Activated T-helper 9 cell treated with anti-CD3 and anti-CD28 coated beads, Interleukin-2, amount 50 U/mL, for 16 hours (primary cell): ENCODE measurements at places on chromosomes 16 and 17.

DNA sequence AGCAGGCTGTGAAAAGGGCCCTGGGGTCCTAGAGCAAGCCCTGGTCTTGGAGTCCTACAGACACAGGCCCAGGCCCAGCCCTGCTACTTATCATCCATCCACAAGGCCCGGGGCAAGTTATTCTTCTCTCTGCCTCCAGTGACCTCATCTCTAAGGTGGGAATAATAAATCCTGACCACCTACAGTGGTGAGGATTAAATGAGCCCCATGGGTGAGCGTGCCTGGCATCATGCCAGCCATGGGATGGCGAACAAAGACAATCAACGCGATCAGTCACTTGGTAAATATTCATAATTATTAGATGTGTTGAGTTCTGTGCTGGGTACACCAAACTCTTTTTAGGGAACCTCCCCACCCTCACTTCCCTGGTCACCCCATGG, 5.5 kb downstream of the KRT15 start:
- no peak for DNase-seq

DNA sequence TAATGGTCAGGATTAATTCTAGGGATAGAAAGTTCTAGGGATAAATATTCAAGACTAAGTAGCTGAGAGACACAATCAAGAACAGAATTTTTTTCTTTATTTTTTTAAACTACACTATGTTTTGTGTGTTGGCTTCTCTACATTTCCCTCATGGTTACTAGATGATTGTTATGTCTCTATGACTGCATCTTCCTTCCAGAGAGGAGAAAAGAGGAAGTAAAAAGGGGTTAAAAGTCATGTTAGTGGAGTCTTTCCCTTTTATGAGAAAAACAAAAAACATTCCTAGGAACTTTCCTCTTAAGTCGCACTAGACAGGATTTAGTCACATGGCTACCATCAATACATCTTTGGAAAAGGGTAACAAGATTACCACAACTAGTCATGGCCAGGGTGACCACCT, 375.0 kb downstream of the KCNJ2 start:
- no peak for DNase-seq

GRCh38 chr17:21034340-21035235, 8.2 kb downstream of the USP22 start:
- no peak for DNase-seq

GRCh38 chr16:2244301-2244700, 7.1 kb downstream of the ECI1 start:
- no peak for DNase-seq

DNA sequence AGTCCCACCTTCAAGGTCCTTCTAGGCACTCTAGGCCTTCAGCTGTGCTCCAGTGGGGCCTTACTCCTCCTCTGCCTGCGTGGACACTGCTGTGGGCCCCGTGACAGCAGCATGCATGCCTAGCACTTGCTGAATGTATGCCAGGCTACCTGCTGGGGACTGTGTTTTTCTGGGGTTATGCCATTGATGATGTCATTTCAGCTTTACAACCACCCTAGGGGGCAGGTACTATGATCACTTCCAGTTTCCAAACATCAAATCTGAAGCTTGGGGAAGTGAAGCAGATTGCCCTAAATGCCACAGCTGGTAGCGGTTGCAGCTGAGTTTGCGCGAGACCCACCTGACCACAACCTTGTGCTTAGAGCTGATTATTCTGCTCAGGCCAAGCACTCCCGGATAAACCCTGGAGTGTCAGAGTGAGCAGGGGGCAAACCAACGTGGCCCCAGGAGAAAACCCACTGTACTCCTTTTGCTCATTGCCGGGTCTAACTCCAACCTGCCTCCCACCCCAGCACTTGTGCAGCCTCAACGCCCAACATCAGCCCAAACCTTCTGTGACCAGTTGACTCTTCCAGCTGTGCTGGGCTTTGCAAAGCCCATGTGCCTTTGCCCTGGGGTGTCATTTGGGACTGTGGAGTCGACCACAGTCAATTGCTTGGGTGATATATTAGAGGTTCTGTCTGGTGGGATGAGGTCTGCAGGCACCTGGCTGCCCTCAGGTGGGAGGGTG, 168.4 kb downstream of the ENGASE start:
- DNase-seq: no peak

- no peak for DNase-seq
Observed at GRCh38 chr16:20799599-20799998, 6.7 kb downstream of the ERI2 start.

DNA sequence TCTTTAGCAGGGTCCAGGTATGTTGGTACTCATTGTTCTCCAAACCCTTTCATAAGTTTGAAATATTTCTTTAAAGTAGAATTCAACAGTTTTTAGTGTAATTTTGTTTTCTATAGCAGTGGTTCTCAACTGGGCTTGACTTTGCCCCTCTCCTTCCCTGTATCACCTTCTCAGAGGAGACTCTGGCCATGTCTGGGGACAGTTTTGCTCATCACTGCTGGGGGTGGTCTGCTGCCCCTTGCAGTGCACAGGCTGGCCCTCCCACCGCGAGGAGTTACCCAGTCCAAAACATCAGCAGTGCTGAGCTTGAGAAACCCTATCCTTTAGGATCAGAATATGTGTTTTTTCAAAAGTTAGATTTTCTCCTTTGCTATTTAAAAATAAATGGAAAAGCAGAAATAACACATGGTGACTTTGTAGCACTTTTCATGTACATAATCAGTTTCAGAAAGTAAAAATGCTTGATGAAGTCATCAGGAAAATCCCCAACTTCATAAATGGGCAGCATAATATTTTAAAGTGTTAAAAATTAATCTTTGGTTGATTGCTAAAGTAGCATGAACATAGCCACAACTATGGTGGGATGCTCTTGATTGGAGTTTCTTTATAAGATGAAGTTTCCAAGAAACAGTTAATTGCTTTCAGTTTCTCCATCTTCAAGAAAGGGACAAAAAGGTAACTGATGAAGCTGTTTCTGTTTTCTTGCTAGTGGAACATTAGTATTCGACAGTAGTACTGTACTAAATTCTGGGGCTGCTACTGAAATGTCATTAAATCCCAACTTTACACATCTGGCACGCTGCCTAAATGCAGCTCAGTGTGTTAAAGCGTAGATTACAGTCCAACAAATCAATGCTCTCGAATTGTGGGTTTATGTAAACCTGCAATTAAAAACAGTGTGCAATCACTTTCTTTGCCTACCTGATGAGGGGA, 70.3 kb downstream of the NETO2 start:
- DNase-seq: no peak

GRCh38 chr17:70499067-70499786, 329.9 kb downstream of the KCNJ2 start:
- DNase-seq: no peak

- DNase-seq: no peak
Observed at GRCh38 chr17:77611791-77612502, 346.6 kb upstream of the TNRC6C start.

- no peak for DNase-seq
Observed at GRCh38 chr17:65914784-65915342, 277.1 kb downstream of the CEP112 start.

- DNase-seq: no peak
Observed at GRCh38 chr17:43559161-43559816, 13.1 kb upstream of the ETV4 start.

GRCh38 chr16:81275795-81276194, 37.3 kb downstream of the BCO1 start:
- DNase-seq: no peak

DNA sequence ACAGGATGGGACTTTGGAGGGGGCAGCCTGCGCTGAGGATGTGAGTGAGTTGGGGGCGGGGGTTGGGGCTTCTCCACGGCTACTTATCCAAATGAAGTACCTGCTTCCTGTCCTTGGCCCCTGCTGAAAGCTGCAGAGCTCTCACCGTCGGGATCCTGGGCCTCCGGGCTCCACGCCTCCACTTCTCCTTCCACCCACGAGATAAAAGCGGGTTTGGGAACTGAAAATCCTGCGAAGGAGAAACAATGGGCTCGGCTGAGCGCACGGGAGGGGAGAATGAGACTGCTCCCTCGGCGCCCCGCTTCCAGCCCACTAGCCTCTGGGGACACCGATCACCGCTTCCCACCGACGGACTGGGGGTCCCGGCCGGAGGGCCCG, 486 bp downstream of the ZNF785 start:
- DNase-seq: no peak

DNA sequence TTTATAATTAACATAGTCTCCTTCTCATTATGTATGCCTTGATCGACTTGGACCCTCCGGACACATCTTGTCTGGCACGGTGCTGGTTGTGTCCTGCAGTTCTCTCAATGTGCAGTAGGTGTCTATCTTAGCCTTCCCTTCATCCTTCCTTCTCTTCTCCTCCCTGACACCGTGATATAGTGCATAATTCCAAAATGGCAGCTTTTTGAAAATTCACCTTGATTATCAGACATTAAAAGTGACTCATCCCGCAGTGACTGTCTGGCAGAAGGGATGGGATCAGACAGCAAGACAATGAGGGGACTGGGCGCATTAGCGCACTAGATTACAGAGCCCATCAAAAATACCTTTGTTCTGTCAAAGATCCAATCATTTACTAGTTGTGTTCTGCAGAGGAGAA, 70.0 kb upstream of the PMFBP1 start:
- DNase-seq: no peak

DNA sequence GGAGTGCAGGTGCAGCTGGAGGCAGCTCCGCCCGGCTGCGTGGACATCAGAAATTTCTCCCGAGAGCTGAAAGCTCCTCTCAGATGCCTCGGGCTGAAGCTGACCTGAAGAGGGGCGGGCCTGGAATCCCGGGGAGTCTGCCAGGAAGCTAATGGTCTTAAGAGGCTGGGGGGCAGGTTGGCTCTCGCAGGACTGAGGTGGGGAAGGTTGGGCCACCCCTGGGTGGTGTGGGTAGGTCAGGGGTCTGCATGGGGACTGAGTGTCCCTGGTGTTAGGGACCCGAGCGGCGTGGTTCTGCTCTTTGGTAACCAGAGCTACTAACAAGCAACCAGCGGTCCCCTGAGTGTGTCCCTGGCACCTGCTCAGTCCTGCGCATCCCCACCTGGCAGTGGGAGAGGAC, 3.5 kb downstream of the CHMP6 start:
- no peak for DNase-seq

DNA sequence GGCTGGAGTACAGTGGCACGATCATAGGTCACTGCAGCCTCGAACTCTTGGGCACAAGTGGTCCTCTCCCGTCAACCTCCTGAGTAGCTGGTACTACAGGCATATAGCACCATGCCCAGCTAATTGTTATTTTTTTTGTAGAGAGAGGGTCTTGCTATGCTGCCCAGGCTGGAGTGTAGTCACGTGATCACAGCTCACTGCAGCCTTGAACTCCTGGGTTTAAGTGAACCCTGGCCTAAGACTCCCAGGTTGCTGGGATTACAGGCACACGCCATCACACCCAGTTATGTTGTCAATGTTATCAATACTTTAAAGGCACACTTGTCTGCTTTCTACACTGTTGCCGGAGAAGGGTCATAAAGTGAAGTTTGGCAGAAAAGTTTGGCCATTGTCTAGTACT, 22.0 kb upstream of the LASP1NB start:
- DNase-seq: no peak

DNA sequence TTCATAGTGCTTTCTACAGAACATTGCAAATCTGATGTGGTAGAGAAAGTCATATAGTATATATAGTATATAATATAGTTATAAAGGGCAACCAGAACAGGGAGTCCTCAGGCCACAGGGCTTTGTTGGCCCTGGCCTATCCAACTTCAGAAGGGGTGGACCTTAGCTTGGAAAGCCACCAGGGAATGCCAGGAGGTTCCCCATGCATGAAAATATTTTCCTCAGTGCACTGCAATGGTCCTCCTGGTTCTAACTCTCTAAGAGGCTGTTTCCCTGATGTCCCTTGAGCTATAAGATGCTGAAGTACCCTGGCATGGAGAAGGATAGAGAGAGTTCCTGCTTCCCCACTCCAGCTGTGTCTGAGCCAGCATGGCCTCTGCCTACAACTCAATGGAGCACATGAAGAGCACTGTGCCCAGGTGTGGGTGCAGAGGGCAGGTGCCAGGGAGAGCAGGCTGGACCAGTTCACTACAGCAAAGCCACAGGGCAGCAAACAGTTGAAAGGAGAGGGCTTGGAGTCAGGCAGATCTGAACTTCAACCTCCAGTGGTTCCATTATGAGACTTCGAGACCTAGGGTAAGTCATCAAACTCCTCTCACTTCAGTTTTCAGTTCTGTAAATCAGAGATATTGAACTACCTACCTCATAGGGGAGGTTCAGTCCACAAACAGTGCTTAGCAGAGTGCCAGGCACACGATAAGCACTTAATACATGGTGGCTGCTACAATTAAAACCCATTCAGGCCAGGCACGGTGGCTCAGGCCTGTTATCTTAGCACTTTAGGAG, 183.1 kb downstream of the SALL1 start:
- no peak for DNase-seq

- DNase-seq: no peak
Observed at GRCh38 chr16:75267631-75268264, 16.3 kb upstream of the BCAR1 start.
